Activated CD4-positive, alpha-beta T cell treated with anti-CD3 and anti-CD28 coated beads for 4 hours (primary cell): ENCODE measurements at places on chromosomes 4 and X.
A peak's percentile ranks its signal among the peaks of the same experiment; 100 is the strongest.

DNA sequence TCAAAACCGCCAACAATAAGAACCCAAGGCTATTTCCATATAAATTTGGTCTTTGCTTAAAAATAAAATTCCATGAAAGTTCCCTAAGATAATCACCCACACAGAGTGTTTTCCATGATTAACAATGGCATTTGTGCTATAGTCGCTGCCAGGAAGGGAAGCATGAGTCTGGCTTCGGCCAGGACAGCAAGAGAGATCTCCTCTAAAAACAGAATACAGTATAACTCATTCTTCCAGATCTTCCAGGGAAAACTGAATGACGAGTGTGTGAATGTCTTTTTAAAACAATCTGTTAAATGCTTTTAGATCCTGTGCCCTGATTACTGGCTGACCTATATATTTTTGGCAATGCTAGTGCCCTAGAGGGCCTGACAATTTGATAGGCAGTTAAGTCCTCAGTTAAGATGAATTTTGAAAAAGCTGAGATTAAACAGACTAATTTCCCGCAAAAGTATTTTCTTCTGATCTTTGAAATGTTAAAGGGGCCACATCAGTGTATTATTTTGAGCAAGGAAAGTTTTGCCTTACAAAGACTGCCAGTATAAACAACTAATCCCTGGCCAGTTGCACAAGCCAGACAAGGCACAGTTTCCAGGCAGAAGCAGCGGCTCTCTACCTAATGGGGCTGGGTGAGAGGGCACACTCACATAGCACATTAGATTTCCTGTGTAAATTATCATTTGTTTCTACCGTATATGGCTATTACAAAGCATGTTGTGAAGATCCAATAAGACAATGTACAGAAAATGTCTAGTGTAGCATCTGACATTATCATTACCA lies 127.3 kb downstream of the DCHS2 start:
- no peak for DNase-seq

- DNase-seq = peak; percentile 30
These were observed 149.9 kb downstream of the AMMECR1 start for GRCh38 chrX:110167952-110168451.

DNA sequence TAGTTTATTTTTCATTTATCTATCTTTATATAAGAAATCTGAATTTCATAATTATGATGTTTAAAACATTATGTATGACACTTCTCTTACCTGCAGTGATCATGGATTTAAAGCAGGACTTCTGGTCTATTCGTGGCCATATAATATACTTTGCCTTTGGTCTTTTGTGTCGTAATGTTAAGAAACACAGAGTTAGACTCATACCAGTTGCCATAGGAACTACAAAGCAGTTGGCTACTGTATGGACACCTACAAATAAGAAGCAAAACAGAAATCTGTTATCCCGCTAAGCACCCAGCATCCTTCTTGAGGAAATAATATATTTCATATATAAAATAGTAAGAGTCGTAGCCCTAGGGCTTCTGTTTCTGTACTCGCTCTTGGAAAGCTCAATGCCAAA lies 4.3 kb downstream of the SEPSECS start:
- no peak for DNase-seq

DNA sequence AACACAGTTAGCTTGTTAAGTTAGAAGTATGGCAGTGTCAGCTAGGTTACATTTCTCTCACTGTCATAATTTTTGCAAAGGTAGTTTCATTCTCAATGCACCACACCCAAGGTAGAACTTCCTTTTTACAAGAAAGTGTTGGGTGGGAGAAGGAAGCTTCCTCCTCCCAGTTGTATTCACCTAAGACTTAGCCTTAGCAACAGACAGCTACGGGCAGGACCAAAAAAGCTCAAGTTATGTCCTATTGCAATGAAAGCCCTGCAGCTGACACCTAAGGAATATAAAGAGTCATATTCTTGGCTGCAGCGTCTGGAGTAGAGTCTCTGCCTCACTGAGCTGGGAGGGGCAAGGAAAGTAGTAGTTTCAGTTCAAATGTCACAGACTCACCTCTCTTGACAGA lies 25.1 kb upstream of the PRDM8 start:
- peak; percentile 29 for DNase-seq

GRCh38 chr4:184489771-184490170 lies 15.4 kb upstream of the IRF2 start:
- no peak for DNase-seq

DNA sequence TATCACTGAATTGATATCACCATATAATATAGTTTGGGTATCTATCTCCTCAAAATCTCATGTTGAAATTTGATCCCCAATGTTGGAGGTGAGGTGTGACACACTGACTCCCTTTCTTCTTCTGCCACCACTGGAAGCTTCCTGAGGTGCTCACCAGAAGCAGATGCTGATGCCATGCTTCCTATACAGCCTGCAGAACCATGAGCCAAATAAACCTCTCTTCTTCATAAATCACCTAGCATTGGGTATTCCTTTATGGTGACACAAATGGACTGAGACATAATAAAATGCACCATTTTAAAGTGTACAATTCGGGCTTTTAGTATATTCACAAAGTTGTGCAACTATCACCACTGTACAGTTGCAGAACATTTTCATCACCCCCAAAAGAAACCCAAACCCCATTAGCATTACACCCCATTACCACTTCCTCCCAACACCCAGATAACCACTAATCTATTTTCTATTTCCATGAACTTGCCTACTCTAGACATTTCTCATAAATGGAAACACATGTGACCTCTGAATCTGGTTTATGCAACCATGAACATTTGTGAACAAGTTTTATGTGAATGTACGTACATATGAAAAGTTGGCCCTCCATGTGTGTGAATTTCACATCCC lies 148.9 kb downstream of the OPHN1 start:
- no peak for DNase-seq

DNA sequence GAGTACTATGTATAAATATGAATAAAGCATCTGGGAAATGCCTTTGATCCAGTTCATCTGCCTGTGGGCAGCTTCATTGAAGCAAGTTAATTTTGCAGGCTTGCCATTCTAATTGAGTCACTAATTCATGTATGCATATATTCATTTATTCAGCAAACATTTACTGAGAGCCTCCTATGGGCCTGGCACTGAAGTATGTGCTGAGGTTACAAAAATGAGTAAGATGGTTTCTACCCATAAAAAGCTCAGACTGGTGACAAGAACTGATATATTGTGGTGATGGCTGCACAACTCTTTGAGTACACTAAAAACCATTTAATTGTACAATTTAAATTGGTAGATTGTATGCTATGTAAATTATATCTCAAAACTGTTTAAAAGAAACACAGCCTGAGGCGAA lies 1.1 kb upstream of the MRPL1 start:
- DNase-seq = no peak

GRCh38 chr4:164997324-164997723 lies 19.9 kb upstream of the TRIM61 start:
- no peak for DNase-seq

GRCh38 chr4:136664988-136665387 lies 867.3 kb downstream of the PCDH18 start:
- DNase-seq = no peak

GRCh38 chr4:76802236-76803021 lies 95.5 kb downstream of the SOWAHB start:
- DNase-seq = no peak

GRCh38 chr4:143285696-143286437 lies 50.8 kb upstream of the GAB1 start:
- no peak for DNase-seq

- DNase-seq = no peak
These were observed 367.2 kb downstream of the BMPR1B start for GRCh38 chr4:95124906-95125504.

GRCh38 chr4:182975806-182976205 lies 58.6 kb upstream of the DCTD start:
- no peak for DNase-seq

DNA sequence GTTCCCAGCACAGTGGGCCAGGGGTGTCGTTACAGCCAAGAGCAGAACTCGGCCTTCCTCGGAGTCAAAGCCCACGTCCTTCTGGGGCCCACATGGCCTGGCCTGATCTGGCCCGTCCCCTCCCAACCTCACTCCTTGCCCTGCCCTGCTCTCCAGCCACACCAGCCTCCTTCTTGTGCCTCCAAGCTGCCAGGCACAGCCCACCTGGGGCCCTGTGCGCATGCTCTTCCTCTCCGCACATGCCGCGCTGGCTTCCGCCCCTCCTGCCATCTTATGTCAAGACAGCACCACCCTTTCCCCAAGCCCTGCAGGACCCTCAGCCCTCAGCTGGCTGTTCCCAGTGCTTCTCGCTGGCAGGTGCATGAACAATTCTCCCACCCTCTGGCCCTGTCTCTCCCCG lies 6.8 kb downstream of the HAUS7 start:
- DNase-seq = no peak

DNA sequence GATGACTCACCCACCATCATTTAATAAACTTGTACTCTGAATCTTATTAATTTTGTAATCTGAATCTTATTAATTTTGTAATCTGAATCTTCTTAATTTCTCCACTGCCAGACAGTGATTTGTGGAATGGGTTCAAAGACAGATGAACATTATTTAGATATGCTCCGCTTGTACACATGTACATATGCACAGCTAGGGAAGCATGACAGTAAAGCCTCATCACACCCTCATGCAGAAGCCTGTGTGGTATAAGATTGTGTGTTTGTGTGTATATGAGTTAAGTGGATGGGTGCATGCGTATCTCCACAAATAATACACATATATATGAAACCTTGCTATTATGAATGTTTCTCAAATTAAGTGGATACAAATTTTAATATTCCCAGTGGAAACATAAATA lies 318.5 kb upstream of the SFRP2 start:
- no peak for DNase-seq

- no peak for DNase-seq
These were observed 32.5 kb upstream of the DDX3X start for GRCh38 chrX:41301438-41301824.

GRCh38 chr4:31294655-31295480 lies 574.7 kb downstream of the PCDH7 start:
- no peak for DNase-seq

- no peak for DNase-seq
These were observed 121.1 kb downstream of the SPATA18 start for GRCh38 chr4:52172166-52172565.

- no peak for DNase-seq
These were observed 73.1 kb downstream of the RAPGEF2 start for GRCh38 chr4:159175989-159176375.

DNA sequence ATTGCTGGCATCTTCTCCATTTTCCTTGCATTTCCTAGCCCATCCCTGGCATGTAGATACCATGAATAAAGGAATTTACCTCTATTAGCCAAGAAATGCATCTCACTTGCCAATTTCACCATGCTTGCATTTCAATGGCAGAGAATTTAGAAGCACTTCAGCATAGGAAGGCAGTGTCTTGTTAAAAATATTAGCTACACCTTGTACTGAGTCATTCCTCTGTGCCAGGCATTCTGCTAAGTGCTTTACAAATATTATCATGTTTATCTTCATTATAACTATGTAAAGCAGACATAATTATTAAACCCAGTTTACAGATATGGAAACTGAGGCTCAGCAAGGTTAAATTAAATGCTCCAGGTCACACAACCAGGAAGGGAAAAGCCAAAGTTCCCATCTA lies 138.2 kb downstream of the NPNT start:
- no peak for DNase-seq

GRCh38 chrX:14344172-14344940 lies 185.0 kb upstream of the GLRA2 start:
- no peak for DNase-seq

- no peak for DNase-seq
These were observed 618.1 kb upstream of the ADGRL3 start for GRCh38 chr4:60581919-60582536.

DNA sequence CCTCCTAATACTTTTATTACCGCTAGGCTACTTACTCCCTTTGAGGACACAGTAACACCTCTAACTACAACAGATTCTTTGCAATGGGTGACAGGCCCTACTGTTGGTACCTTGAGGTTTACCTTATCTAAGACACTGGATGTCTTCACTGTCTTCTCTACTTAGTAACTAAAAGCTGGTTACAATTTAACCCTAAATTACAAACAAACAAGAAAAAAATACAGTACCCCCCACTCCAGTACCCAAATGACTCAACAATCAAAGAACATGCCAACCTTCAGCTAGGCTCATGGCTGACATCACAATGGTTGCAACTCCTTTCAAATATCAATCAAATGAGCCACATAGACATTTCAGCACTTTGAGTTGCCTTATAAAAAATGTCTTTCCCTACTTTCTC lies 198.0 kb downstream of the GUCY2F start:
- no peak for DNase-seq

DNA sequence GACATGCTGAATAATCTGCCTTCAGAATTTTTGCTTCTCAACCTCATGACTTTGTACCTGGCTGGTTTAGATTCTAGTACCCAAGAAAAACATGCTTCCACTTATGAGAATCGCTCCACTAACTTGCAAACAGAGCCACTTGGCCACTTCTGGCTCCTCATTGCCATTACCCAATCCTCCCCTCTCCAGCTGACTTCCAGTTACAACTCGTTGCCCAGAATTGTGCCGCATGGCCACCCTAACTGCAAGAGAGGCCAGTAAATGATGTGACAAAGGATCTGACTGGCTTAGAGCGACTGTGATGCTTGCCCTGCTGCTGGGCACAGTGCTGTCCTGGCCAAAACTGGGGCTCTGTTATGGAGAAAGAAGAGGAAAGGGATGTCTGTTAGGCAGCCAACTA lies 4.0 kb upstream of the DKC1 start:
- no peak for DNase-seq

- DNase-seq = peak; percentile 54
These were observed 25.4 kb upstream of the AFAP1 start for GRCh38 chr4:7964890-7965662.

DNA sequence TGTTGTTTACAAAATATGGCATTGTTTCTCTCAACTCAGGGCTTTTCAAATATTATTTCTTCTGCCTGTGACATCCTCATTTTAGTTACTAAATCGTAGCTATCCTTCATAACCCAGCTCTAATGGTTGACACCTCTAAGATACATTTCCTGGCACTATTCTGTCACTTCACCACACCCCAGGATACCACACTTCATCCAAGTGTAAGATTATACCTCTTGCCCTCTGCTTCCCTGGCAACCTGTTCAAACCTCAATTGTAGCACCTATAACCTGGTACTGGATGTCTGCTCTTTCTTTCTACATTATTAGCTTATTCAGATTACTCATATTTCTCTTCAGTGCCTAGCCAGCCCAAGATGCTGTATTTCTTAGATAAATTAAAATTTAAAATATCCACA lies 175.7 kb upstream of the SPIN4 start:
- no peak for DNase-seq

GRCh38 chr4:151658959-151659600 lies 101.7 kb downstream of the GATB start:
- DNase-seq = no peak

- DNase-seq = no peak
These were observed 11.2 kb downstream of the HNRNPD start for GRCh38 chr4:82362565-82362964.

- no peak for DNase-seq
These were observed 12.6 kb upstream of the IL13RA2 start for GRCh38 chrX:115029869-115030570.

- DNase-seq = no peak
These were observed 45.8 kb downstream of the TSPAN5 start for GRCh38 chr4:98612318-98613250.

GRCh38 chr4:141410839-141411238 lies 190.1 kb downstream of the ZNF330 start:
- no peak for DNase-seq
